Activated CD8-positive, alpha-beta memory T cell treated with anti-CD3 and anti-CD28 coated beads, Interleukin-2, amount 10 ng/mL, durations not matched to agents 7 days and 5 days (primary cell): ENCODE measurements at places on chromosomes 5 and 9.

DNA sequence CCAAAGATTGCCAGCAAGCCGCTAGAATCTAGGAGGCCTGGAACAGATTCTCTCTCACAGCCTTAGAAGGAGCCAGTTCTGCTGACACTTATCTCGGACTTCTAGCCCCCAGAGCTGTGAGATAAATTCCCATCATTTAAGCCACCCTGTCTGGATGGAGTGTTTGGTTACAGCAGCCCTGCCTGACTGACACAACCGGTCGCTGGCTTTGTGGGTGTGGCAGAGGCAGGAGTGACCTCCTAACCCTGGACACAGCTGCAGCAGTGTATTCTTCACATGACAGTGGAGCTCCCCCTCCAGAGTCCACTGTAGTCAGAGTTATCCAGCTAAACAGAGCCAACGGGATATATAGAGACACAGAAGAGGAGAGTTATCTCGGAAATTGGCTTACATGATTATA is 21.2 kb upstream of the IL17B start:
- DNase-seq, result no peak

DNA sequence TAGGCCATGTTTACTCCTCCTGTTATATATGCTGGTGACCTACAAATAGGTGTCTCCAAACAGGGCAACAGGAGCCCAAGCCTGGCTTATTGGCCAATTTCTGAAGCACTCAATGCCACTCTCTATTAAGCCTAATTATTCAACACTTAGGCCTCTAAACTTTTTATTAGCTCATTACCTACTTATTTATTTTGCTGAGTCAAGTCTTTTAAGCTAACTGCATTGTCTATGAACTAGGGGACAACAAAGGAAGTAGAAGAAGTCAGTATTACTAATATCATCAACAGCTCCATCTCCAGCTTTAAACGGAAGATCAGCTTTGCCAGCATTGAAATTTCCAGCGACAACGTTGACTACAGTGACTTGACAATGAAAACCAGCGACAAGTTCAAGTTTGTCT is 28.2 kb downstream of the GABRP start:
- no peak for DNase-seq

DNA sequence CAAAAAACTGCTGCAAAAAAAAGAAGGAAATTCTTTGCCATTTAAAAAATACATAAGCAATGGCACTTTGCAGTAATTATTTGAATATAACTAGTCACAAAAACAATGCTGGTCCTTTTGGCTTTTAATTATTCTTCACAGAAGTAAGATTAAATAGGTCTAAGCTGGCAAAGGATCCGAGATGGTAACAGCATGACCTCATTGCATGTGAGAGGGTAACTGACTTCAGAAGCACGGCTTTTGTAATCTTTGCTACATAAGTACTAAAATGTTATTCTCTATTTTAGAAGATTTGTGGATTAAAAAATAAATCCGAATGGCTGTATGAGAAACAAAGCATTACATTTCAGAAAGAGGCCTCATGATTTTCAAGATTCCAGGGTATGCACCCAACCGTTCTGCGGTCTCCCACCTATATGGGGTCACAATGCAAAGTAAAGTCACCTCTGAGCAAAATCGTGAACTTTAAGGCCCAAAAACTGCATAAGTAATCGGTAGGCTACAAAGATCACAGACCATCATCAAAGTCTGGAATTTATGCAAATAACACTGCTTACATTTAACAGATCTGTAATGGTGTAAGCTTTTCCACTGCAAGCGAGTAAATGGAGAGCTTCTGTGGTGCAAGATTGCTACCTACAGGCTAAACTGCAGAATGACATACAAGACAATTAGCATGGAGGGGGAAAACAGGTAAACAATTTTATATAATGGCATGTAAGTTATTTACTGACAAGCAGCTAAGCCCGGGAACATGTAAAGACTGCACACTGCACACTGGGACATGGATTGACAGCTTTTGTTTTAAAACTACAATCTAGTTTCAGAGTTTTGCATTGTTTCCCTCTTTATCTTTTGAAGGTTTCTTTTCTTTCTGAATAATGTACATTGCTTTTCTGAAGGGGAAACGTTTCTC is 231.6 kb downstream of the SLF1 start:
- DNase-seq, result peak; percentile 48

GRCh38 chr9:36341936-36342577 is 58.0 kb downstream of the RNF38 start:
- DNase-seq, result no peak

DNA sequence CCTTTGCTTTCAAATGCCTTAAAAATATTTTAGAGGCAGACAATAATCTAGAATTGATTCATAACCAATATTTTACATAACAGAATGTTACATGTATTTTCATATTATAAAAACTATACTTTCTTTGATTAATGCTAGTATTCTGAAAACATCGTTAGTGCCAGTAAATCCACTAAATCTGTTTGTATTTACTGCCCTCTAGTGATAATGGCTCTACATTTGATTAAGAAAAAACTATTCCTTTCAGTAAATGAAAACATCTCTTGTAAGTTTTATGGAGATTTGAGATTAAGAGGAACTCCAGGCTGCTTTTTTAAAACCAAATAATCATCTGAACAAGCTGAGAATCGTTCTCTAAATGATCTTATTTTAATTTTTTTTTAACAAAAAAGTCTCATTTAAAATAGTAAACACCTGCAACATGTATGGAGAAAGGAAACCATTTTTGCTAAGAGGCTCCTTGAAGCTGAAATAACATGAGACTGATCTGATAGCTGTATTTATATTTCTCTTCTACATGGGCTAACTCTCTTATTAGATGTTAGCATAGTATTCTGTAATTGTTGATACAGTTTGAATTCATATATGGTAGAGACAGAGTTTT is 424.7 kb downstream of the RAB3C start:
- DNase-seq, result no peak

GRCh38 chr5:125032286-125032685 is 285.8 kb upstream of the ZNF608 start:
- no peak for DNase-seq
